ENCODE measurements at places on chromosomes 3 and 15.

GRCh38 chr15:75195766-75196241, 5.9 kb upstream of the C15orf39 start:
- DNase-seq, result no peak

DNA sequence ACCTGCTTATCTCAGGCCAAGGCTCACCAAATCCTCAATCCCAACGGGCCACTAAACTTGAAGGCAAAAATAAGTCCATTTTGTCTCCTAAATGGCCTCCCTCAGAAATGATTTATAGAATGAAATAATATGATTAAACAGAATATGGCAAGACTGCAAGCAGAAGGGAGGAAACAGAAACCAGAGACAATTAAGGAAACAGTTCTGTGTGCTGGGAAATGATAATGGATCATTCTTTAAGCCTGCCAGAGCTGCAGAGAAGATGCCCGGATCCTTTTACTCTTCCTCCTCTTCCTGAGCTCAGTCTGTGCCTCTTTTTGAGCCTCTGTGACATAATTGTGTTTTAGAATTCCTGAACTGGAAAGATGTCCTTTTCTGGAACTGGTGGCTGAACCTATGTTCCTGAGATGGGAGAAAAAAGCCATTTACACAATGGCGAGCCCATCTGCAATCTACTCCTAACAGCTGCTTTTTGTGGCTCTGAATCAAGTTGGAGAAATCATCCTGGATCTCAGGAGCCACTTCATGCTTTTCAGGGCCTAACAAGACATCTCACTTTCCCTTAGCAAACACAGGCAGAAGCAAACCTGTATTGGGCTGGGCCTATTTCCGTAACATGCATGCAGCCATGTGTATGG, 2.8 kb upstream of the ABHD2 start:
- no peak for DNase-seq

GRCh38 chr3:132464066-132464465, 46.8 kb downstream of the DNAJC13 start:
- peak; percentile 65 for DNase-seq

- DNase-seq, result no peak
Measured at GRCh38 chr15:70761931-70762468, 1.4 kb downstream of the UACA start.

DNA sequence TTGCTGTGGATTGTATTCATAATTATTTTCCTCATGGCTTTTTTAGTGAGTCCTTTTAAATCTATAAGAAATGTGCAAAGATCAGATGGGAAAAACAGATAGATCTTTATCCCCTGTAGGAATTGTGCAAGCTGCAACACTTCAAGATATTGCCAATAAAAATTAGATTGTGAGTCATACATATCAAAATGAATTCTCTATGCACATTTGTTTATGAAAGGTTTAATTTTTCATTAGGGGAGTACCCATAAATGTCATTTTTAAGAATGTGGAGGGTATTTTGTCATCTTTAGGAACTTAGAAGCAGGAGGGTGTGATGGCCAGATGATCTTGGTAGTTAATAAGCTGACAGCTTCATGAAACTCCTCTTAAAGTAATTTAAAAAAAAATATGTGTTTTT, 2.9 kb downstream of the PIAS1 start:
- DNase-seq, result no peak

DNA sequence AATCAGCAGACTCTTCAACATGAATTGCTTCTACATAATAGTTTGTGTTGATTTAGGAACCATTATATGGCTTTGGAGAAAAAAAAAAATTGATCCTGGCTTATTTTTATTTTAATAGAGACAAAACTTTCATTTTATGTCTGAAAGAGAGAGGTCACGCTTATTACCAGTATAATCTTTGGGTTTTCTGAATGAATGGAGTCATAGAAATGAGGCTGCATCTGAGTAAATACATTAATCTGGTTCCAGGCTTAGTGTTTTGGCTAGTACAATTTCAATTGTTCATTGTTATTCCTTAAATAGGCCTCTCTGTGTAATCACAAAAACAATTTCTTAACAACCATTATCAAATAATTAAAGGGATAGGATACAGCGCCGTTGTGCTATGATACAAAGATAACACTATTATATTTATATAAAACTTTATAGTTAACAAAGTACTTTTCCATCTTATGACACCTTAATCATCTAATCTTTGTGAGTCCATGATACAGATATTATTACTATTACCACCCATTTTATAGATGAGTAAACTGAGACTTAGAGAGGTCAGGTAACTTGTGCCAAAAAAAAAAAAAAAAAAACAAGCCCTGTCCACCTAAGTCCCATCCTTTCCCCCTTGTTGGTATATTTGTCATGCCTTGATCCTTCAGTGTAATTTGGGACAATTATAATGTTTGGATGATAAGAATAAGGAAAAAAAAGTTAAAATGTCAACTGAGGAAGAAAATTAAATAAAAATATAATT, 41.8 kb upstream of the GOLM2 start:
- no peak for DNase-seq

GRCh38 chr3:11085093-11085840, 69.0 kb upstream of the HRH1 start:
- peak; percentile 27 for DNase-seq

DNA sequence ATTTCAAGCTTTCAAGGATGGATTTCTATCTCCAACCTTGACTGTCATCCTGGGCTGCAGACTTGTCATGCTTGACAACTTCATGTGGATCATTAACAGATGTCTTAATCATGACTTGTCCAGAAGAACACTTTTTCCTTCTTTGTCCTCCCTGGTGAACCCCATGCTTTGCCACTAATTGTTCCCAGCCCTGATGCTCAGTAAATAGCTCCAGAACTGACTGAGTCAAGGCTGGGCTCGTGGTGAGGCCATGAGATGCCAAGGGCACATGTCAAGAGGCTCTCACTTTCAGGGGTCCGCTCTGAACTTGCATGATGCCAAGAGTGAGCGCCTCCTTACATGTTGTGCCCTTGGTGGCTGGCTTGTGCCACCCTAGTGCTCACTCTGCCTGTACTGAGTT, 48.9 kb upstream of the KY start:
- no peak for DNase-seq

DNA sequence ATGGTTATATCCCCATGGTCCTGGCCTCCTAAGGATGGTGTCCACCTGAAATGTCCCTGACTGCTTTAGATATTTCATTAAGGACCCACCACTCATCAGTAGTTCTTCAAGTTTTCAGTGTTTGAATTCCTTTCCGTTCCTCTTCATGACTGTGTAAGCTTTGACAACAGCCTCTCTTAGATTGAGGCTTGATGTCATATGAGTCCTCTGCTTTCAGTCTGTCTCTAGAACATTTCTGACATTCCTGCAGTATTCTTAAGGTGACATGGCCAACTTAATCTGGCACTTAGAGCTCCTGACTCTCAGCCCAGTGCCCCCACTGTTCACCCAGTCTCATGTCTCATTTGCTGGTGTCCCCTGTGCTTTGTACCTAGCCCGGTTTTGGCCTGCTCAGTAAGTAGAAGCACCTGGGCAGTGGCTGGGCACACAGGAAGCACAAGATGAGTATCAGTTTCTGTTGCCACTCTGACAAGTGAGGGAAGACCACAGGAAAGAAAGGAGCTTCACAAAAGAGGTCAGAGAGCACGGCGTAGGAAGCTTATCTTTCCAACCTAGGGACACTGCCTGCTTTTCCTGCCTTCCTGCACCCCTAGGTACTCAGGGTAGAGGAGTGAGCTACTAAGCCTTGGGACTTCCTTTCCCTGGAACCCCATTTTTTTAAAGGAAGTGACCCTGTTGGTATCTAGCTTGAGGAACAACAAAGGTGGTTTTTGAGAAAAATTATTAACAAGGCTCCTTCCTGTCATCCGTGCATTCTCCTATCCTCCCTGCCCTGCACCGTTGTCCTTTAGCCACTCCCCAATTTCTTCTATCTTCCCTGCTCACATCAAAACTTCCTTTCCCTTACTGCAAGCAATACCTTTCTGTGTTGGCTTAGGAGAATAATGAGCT, 103.1 kb downstream of the KLHL25 start:
- no peak for DNase-seq
